Peyer's patch (tissue), 4 donors: ENCODE measurements at places on chromosomes 2 and 18. TPM values are rescaled to one million over a fixed set of nuclear protein-coding genes. Genes with fewer than 3 reads are reported as not detected.

GRCh38 chr2:234286118-234286598 lies 210.7 kb downstream of the ARL4C start:
- DNase-seq: no peak
- H3K36me3 ChIP-seq: no peaks in the 10 kb centered on the region
- no peaks in the 10 kb centered on the region for H3K27me3 ChIP-seq
- H3K4me3 ChIP-seq: no peak overlapping the region
- no peak overlapping the region for H3K27ac ChIP-seq
- no peaks in the 10 kb centered on the region for H3K4me1 ChIP-seq

- H3K4me1 ChIP-seq: peaks cover 8% of the 10 kb centered on the region
- peak overlapping the region; percentile 96 for H3K27ac ChIP-seq
- DNase-seq: no peak
Measured at GRCh38 chr2:61536180-61536571, 2.0 kb downstream of the XPO1 start.

GRCh38 chr2:46106690-46107089 lies 190.5 kb upstream of the EPAS1 start:
- no peaks in the 10 kb centered on the region for H3K36me3 ChIP-seq
- no peak overlapping the region for H3K4me3 ChIP-seq
- no peaks in the 10 kb centered on the region for H3K27me3 ChIP-seq
- no peak overlapping the region for H3K27ac ChIP-seq

- no peak for DNase-seq
- no peaks in the 10 kb centered on the region for H3K36me3 ChIP-seq
- H3K4me1 ChIP-seq: no peaks in the 10 kb centered on the region
- H3K4me3 ChIP-seq: no peak overlapping the region
- no peak overlapping the region for H3K27ac ChIP-seq
Measured at GRCh38 chr2:108133457-108133856, 106.3 kb upstream of the SULT1C3 start.

RGPD3 gene
- total RNA-seq: 0.67 TPM

DNA sequence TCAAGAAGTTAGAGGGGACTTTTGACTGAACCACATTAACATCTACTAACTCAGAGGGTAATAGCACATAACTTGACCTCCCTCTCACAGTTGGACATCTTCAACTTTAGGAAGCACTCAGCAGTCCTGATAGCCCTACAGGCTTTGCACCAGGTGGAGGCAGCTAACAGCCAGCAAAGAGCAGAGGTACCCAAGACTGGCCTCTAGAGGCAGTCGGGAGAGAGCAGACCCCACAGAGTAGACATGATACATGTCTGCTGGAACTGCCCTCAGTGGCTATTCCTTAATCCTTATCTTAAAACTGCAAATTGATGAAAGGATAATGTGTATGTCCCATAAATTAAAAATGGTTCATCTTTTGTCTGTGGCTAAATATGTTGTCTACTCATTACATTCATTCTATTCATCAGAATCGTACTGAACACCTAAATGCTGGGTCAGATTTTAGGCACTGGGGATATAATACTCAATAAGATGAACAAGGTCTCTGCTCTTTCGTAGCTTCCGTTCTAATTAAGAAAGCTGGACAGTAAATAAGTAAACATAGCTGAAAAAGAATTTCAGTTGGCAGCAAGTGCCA lies 49.8 kb downstream of the CAB39 start:
- H3K36me3 ChIP-seq: peaks cover 30% of the 10 kb centered on the region
- no peak for DNase-seq
- no peaks in the 10 kb centered on the region for H3K4me1 ChIP-seq
- H3K27me3 ChIP-seq: no peaks in the 10 kb centered on the region
- no peak overlapping the region for H3K27ac ChIP-seq
- no peak overlapping the region for H3K4me3 ChIP-seq

GRCh38 chr2:37917281-37918228 lies 7.5 kb upstream of the RMDN2 start:
- H3K36me3 ChIP-seq: no peaks in the 10 kb centered on the region
- no peak overlapping the region for H3K27ac ChIP-seq
- no peaks in the 10 kb centered on the region for H3K27me3 ChIP-seq
- DNase-seq: no peak

- no peak for DNase-seq
- H3K27me3 ChIP-seq: no peaks in the 10 kb centered on the region
- H3K4me3 ChIP-seq: no peak overlapping the region
Measured at GRCh38 chr2:218478544-218478943, 59.6 kb downstream of the VIL1 start.

DNA sequence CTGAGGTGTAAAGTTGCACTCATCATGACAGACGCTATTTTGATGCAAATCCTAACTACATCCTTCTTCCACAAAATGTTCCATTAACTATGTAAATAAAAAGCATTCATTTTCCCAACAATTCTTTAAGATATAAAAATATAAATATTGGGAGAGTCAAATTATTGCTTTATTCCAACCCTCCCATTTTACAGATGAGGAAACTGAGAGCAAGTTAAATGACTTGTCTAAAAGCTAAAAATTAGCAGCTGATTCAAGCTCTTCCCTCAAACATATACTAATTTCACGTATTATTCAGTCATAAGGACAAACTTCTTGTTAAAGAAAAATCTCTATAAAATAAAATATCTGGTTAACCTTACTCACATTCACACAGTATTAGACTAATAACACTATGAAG lies 16.8 kb downstream of the KDSR start:
- H3K27ac ChIP-seq: no peak overlapping the region
- no peaks in the 10 kb centered on the region for H3K36me3 ChIP-seq
- no peak for DNase-seq

DNA sequence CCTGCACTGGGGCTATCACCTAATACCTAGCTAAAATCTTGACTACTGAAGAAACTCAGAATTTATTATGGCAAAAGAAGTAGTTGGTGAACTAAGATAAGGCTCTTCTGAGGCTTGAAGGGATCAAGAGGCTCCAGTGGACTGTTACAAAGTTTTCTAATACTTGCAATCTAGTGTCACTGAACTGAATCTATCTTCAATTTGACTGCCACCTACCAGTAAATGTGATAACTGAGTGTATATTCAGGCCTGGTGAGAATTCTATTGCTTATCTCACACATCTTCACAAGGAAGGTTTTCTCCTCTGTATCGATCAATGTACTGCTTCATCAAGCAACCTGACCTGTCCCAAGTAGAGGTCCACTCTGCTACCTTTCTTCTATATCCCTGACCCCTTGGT lies 40.8 kb downstream of the DARS1 start:
- H3K27me3 ChIP-seq: no peaks in the 10 kb centered on the region
- no peak overlapping the region for H3K4me3 ChIP-seq
- DNase-seq: no peak
- H3K4me1 ChIP-seq: no peaks in the 10 kb centered on the region
- H3K27ac ChIP-seq: no peak overlapping the region
- no peaks in the 10 kb centered on the region for H3K36me3 ChIP-seq

DNA sequence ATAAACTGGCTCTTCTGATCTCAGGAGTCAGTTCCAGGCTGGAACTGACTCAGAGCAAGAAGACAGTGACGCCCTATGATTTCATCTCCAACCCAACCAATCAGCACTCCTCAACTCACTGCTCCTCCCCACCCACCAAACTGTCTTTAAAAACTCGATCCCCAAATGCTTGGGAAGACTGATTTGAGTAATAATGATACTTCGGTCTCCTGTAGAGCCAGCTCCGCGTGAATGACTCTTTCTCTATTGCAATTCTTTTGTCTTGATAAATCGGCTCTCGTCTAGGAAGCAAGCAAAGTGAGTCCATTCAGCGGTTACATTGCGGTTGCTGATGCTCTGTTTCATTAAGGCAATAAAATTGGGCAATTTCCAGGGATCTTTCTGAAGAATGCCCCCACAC lies 1025.3 kb upstream of the CNTNAP5 start:
- DNase-seq: no peak
- no peak overlapping the region for H3K27ac ChIP-seq
- no peaks in the 10 kb centered on the region for H3K36me3 ChIP-seq
- no peaks in the 10 kb centered on the region for H3K4me1 ChIP-seq
- no peaks in the 10 kb centered on the region for H3K27me3 ChIP-seq

- no peak overlapping the region for H3K27ac ChIP-seq
- H3K4me3 ChIP-seq: no peak overlapping the region
- no peaks in the 10 kb centered on the region for H3K4me1 ChIP-seq
- DNase-seq: no peak
- no peaks in the 10 kb centered on the region for H3K27me3 ChIP-seq
Measured at GRCh38 chr2:190663348-190663747, 14.5 kb downstream of the NAB1 start.
